Suppressor macrophage treated with lipopolysaccharide for 1 hour (primary cell): ENCODE measurements at places on chromosomes 7 and 10.
A peak's percentile ranks its signal among the peaks of the same experiment; 100 is the strongest.

DNA sequence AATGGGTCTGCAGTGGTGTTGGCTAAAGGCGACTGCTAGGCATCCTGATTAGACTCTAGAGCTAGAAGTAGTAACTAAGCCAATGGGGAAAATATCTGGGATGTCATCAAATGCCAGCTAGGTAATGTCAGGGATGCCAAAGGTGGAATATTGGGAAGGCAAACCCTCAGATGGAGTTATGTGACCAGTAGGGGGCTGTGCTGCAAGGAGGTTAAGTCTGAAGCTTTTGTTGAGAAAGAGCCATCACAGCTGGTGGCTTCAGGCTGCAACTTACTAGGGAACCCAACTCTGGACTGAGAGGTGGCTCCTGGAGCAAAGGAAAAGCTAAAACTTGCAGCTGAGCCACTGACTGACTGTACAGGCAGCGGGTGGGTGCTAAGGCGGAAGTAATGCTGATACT is 576.9 kb upstream of the GHITM start:
- no peak for DNase-seq

DNA sequence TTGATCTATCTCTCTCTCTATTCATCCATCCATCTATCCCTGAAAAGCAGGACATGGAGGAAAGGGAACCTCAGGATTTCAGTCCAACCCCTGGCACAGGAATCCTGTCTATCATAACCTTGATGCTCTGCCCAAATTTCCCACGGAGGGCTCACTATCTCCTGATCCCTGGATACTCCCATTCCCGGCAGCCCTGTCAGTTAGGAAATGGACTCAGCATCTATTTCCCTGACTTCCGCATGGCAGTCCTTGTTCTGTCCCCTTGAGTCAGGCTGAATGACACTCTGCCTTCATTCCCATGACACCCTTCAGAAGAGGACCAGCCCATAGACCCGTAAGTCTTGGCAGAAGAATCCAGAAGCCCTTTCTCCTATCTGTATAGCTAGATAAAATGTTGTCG is 77.7 kb downstream of the VWA2 start:
- no peak for DNase-seq

GRCh38 chr10:24390746-24391145 is 181.8 kb downstream of the KIAA1217 start:
- no peak for DNase-seq

DNA sequence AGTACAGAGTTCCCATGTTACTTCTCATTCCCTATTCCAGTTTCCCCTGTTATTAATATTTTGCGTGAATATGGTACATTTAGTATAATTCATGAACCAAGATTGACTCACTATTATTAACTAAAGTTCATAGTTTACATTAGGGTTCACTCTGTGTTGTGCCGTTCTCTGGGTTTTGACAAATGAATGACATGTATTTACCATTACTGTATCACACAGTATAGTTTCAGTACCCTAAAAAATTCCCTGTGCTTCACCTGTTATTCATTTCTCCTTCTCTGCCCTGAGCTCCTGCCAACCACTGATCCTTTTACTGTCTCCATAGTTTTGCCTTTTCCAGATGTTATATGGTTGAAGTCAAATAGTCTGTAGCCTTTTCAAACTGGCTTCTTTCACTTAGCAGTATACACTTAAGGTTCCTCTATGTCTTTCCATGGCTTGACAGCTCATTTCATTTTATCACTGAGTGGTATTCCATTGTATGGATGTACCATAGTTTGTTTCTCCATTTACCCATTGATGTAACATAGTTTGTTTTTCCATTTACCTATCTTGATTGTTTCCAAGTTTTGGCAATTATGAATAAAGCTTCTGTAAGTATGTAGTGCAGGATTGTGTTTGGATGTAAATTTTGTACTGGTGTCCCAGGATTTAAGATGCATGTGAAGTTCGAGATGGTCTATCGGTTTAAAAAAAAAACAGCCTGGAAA is 58.8 kb downstream of the CDK14 start:
- DNase-seq = no peak

GRCh38 chr7:86768967-86769760 is 125.5 kb downstream of the GRM3 start:
- peak; percentile 22 for DNase-seq

GRCh38 chr7:150439967-150440366 is 10.5 kb upstream of the GIMAP8 start:
- DNase-seq = peak; percentile 94

- no peak for DNase-seq
These were observed 547.7 kb downstream of the TNS3 start for GRCh38 chr7:47034180-47034579.

DNA sequence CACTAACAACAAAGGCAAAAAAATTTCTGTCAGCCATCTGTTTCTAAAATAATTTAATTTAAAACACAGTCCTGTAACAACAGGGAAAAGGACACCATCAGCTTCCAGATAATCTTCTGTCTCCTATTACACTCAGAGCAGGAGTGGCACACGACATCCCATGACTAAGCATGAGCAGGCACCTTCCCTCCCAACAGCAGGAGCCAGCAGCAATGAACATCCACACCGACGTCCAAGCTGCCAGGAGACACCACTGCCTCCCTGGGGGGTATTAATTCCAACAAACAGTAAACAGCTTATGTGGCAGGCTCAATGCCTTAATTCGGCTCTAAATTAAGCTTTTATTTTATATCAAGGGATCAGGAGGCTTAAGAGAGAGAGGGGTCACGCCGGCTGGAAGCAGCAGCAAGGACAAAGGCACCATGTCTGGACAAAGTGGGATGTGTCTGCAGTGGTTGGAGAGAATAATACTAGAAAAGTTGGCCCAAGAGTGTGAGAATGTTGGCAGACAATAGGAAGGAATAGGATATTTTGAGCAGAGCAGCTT is 45.7 kb downstream of the KIAA1549 start:
- no peak for DNase-seq
